Right lung (tissue), 10 donors: ENCODE measurements at places on chromosomes 12 and 14. TPM values are rescaled to one million over a fixed set of nuclear protein-coding genes. Genes with fewer than 3 reads are reported as not detected.

LRRC9 gene
- polyA plus RNA-seq: 1.3 TPM

GYS2 gene
- polyA plus RNA-seq: 0.44 TPM

CLEC4C gene
- 0.31 TPM for polyA plus RNA-seq

KNTC1 gene
- polyA plus RNA-seq: 71.3 TPM

USP15 gene
- 55.6 TPM for polyA plus RNA-seq

MAP1LC3B2 gene
- 3.7 TPM for polyA plus RNA-seq

IFI27L2 gene
- 42.4 TPM for polyA plus RNA-seq

SLC25A21 gene
- polyA plus RNA-seq: 3.1 TPM

C12orf57 gene
- polyA plus RNA-seq: 197 TPM

ACVRL1 gene
- polyA plus RNA-seq: 78.8 TPM

PRIMA1 gene
- 0.37 TPM for polyA plus RNA-seq

GSC gene
- polyA plus RNA-seq: not detected

TMEM229B gene
- 0.57 TPM for polyA plus RNA-seq

SRRM4 gene
- polyA plus RNA-seq: 0.46 TPM

CLEC4A gene
- 3.2 TPM for polyA plus RNA-seq

PTGES3 gene
- 265 TPM for polyA plus RNA-seq

C12orf42 gene
- polyA plus RNA-seq: not detected

C14orf39 gene
- polyA plus RNA-seq: 2.2 TPM

ARHGAP9 gene
- polyA plus RNA-seq: 5.4 TPM

ZC2HC1C gene
- 5.8 TPM for polyA plus RNA-seq

KRT74 gene
- not detected for polyA plus RNA-seq

CISTR gene
- not detected for polyA plus RNA-seq

CLEC6A gene
- polyA plus RNA-seq: not detected

AKAP3 gene
- polyA plus RNA-seq: 1.4 TPM

PTPRQ gene
- 5.6 TPM for polyA plus RNA-seq

CCND2 gene
- polyA plus RNA-seq: 44.8 TPM

MANSC4 gene
- 0.36 TPM for polyA plus RNA-seq

GUCY2C gene
- polyA plus RNA-seq: 0.21 TPM

OR11H7 gene
- polyA plus RNA-seq: 0.69 TPM

KCNMB4 gene
- polyA plus RNA-seq: 23.5 TPM

CFAP54 gene
- 2.5 TPM for polyA plus RNA-seq

PLBD1 gene
- 31.6 TPM for polyA plus RNA-seq

TEDC1 gene
- polyA plus RNA-seq: 5.6 TPM

HHIPL1 gene
- 2.1 TPM for polyA plus RNA-seq

ABCC9 gene
- polyA plus RNA-seq: 18.5 TPM

P2RX2 gene
- polyA plus RNA-seq: 10.8 TPM

LRP10 gene
- polyA plus RNA-seq: 64.5 TPM

TMPRSS12 gene
- not detected for polyA plus RNA-seq

SYT1 gene
- polyA plus RNA-seq: 6.4 TPM

AICDA gene
- polyA plus RNA-seq: not detected

PELI2 gene
- polyA plus RNA-seq: 12.8 TPM

SDR9C7 gene
- not detected for polyA plus RNA-seq

ARMH4 gene
- 17.7 TPM for polyA plus RNA-seq

CRIP2 gene
- polyA plus RNA-seq: 139 TPM

OAS2 gene
- 7.4 TPM for polyA plus RNA-seq

KCNA5 gene
- 0.39 TPM for polyA plus RNA-seq

CNTN1 gene
- polyA plus RNA-seq: 57.6 TPM

KERA gene
- 0.22 TPM for polyA plus RNA-seq

ADAMTS20 gene
- 0.06 TPM for polyA plus RNA-seq

CMA1 gene
- polyA plus RNA-seq: 0.49 TPM

PTGER2 gene
- 3.9 TPM for polyA plus RNA-seq

RNASE1 gene
- 299 TPM for polyA plus RNA-seq

LBHD2 gene
- not detected for polyA plus RNA-seq

LRCOL1 gene
- 2.2 TPM for polyA plus RNA-seq

LRRK2 gene
- 8.7 TPM for polyA plus RNA-seq

ITGB7 gene
- polyA plus RNA-seq: 0.90 TPM

C14orf180 gene
- not detected for polyA plus RNA-seq

ZDHHC22 gene
- not detected for polyA plus RNA-seq
